SK-N-SH (cell line): ENCODE measurements at places on chromosomes 6 and 20.
A peak's percentile ranks its signal among the peaks of the same experiment; 100 is the strongest.

- H3K4me3 ChIP-seq, result no peak overlapping the region
- H3K27ac ChIP-seq, result no peak overlapping the region
- H3K27me3 ChIP-seq, result no peaks in the 10 kb centered on the region
- DNase-seq, result no peak
- H3K36me3 ChIP-seq, result no peaks in the 10 kb centered on the region
Measured at GRCh38 chr6:89482126-89482525, 49.2 kb downstream of the ANKRD6 start.

- no peaks in the 10 kb centered on the region for H3K27me3 ChIP-seq
- peak; percentile 15 for DNase-seq
- no peaks in the 10 kb centered on the region for H3K36me3 ChIP-seq
- no peaks in the 10 kb centered on the region for H3K4me1 ChIP-seq
- H3K4me3 ChIP-seq, result no peak overlapping the region
- no peak overlapping the region for H3K27ac ChIP-seq
Measured at GRCh38 chr20:9506964-9507369, 7.4 kb upstream of the LAMP5 start.

DNA sequence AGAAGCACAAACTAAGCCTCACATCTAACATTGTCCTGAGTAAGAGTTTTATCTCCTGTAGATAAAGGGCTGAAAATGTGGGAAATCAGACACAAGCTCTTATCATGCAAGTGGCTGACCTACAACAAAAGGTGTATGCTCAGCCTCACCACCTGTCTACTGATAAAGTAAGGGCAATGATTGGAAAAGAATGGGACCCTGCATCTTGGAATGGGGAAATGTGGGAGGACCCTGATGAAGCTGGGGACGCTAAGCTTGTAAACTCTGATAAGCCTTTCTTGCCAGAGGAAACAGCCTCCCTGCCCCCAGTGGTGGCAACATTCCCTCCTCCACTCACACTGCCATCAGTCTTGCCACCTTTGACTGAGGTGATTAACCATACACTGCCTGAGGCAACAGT lies 166.6 kb downstream of the KHDRBS2 start:
- no peaks in the 10 kb centered on the region for H3K4me1 ChIP-seq
- H3K4me3 ChIP-seq, result no peak overlapping the region
- no peak for DNase-seq
- no peaks in the 10 kb centered on the region for H3K27me3 ChIP-seq
- no peaks in the 10 kb centered on the region for H3K36me3 ChIP-seq
- no peak overlapping the region for H3K27ac ChIP-seq

DNA sequence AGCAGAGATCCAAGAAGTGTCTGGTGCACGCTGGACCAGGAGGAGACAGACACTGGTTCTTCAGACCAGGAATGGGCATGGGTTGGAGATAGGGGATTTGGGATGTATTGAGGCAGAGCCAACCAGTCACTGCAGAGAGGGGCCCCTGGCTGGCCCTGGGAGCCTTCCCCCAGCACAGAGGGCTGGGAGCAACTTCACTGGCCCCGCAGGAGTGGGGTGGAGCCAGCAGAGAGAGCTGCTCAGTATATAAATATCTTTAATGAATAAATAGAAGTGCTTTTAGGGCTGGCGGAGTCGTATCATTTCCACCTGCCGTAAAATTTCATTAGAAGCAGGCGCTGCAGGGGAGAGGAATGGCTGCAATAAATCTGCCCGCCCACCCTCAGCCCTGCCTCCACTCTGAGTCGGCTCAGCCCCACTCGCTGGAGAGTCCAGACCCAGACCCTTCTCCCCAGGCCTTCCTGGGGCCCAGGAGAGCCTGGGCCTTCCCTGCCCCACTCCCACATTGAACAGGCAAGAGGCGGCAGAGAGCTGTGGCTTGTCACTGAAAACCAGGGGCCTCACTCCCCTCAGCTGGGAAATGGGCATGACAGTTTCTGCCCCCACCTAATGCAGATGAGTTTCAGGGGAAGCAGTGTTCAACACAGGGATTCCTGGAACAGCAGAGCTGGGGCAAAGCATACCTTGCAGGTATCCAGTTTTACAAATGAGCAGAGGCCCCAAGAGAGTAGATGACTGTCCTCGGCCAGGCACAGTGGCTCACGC lies 23.9 kb upstream of the VSTM2L start:
- peaks cover 3% of the 10 kb centered on the region; the same call in 1 of the 2 replicates for H3K36me3 ChIP-seq
- H3K27ac ChIP-seq, result no peak overlapping the region
- peaks cover 42% of the 10 kb centered on the region for H3K4me1 ChIP-seq
- no peak for DNase-seq
- no peaks in the 10 kb centered on the region for H3K27me3 ChIP-seq

- no peak overlapping the region for H3K4me3 ChIP-seq
- no peaks in the 10 kb centered on the region for H3K27me3 ChIP-seq
- H3K27ac ChIP-seq, result no peak overlapping the region
- peaks cover 7% of the 10 kb centered on the region for H3K36me3 ChIP-seq
- H3K4me1 ChIP-seq, result no peaks in the 10 kb centered on the region
Measured at GRCh38 chr20:4956200-4956810, 45.0 kb downstream of the SLC23A2 start.
